Lung (tissue), 17 donors: ENCODE measurements at places on chromosomes 2 and 18.

GRCh38 chr2:42098571-42099437 lies 51.0 kb downstream of the PKDCC start:
- DNase-seq, result peak; percentile 31

DNA sequence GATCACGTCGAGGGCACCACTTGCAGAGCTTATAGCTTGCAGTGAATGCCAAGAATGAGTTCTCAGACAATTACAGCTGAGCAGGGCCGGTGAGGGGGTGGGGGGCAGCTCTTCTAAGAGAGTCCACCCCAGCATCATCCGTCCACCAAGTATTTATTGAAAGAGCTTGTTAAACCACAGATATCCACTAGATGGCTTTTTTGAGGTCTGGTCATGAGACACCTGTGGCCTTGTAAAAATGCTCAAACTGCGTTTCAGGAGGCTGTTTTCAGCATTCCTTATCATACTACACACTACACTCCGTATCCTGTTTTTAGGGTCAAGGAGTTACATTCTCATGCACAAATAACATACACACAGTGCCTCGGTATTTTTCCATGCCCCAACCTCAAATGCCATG lies 51.5 kb downstream of the DNAJC10 start:
- no peak for DNase-seq

GRCh38 chr18:10370716-10371115 lies 83.7 kb upstream of the APCDD1 start:
- no peak for DNase-seq

DNA sequence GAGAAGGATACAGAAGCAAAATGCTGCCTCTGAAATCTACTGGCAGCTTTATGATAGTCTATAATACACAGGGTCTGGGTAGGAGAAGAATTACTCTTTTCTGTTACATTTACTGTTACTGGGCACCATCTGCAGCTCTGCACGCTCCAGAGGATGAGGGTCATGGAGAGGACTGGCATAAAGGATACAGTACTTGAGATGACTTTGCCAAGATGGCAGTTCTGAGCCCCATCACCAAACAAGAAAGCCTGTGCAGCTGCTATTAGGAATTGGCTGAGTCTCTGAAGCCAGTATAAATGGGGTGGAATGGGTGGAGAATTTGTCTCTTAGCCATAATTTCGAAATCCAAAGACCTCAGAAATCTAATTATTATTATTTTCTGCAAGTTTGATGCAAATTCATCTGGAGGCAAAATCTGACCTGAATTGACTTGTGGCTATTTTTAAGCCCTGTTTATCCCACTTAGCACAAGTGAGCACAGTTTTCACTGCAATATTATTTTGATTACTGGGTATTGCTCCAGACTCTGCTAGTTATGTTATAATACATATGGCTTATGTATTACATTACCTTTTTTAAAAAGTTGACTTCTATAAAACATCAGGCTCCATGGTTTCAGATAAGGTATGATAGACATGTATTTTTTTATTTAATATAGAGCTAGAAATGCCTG lies 579.5 kb downstream of the MBD2 start:
- DNase-seq, result no peak

- no peak for DNase-seq
These were observed 85.9 kb upstream of the RFX8 start for GRCh38 chr2:101560780-101561315.

- DNase-seq, result no peak
These were observed 354.2 kb upstream of the PIK3C3 start for GRCh38 chr18:41600693-41601391.

- peak; percentile 39 for DNase-seq
These were observed 544.4 kb downstream of the DCDC2C start for GRCh38 chr2:4247791-4248190.

- DNase-seq, result no peak
These were observed 1.2 kb downstream of the CPSF3 start for GRCh38 chr2:9424447-9425164.

DNA sequence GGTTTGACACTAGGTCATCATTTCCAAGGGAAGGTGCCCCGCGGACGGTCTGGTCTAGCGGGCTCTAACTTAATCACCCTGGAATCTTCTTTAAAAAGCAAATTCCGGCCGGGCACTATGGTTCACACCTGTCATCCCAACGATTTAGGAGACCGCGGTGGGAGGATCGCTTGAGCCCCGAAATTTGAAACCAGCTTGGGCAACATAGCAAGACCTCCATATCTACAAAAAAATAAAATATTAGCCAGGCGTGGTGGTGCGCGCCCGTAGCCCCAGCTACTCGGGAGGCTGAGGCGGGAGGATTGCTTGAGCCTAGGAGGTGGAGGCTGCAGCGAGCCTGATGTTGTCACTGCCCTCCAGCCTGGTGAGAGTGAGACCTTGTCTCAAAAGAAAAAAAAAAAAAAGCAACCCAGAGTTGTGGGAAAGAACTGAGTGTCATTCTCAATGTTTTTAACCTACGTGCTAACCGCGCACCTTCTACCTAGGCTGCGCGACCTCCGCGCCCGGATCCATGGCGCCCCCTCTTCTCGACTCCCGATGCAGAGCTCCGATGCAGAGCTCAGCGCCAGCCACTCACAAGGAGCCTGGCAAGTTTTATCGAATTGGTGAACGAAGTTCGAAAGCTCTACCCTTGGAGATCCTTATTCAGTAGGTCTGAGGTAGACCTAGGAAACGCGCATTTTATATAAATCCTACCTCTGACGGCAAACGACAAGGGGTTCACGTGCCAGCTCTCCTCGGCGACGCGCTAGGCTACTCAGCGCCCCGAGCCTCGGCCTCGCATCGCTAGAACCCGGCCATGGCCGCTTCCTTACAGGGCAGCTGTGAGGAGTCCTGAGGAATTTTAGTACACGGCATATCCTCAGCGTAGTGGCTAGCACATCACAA lies 888 bp upstream of the TWSG1 start:
- no peak for DNase-seq

DNA sequence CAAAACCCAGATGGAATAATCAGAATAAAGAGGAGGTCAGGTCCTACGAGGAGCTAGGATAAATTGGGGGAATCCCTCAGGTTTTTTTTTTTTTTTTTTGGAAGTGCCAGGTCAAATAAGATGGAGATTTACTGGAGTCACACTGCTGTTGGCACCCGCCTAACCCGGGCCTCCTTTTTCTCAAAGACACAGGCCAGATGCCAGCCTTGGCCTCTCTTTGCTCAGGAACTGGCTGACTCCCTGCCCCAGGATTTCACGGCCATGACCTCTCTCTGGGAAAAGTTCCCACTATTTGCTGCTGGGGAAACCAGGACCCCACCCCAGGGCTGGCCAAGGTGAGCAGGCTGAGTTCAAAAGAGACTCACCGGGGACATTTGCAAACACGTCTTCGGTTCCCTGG lies 2.5 kb downstream of the CD8A start:
- no peak for DNase-seq

DNA sequence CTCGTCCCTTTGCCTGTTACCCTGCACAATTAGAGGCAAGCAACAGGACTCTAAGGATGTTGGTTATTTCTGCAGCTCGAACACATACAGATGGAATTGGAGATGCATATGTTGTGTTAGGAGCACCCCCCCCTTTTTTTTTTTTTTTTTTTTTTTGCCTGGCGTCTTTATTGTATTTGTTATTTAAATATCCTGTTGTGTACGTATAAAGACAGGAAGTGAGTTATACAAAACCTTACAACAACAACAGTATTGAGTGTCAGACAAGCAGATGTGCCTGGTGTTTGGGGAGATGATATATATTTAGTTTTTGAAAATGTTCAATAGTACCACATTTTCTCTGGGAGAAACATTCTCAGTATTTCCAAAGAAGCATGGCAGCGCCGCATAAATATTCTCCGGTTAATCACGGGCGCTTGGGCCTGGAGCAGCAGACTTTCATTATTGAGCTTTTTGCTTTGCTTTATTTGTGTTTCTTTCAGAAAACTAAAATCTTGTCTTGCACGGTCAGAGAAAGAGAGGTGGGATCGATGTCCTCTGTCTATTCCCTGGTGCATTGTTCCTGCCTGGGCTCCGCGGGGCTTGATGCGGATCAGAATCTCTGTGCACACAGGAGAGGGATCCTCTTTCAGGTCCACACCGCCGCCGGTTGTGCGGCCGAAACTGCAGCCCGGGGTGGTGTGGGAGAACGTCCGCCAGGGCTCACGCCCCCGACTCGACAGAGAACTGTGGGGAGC lies 23.2 kb upstream of the ZNF516 start:
- peak; percentile 80 for DNase-seq

DNA sequence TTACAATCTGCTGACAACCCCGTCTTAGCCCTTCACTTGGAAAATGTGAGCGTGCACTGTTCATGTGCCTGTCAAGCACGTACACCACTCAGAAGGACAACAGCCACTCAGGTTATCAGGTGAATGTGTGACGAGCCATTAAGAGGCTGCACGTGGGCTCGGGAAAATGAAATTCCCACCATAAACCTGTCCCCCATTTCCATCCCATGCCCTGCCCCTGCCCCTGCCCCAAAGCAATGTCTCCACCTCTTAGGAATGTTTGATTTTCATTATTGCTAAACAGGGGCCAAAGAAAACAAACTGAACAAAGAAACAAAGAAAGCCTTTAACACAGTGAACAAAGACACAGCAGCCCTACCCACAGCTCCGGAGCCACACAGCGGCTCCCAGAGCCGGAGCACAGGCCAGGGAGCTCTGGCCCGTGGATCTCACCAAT lies 90.5 kb downstream of the TMEM18 start:
- peak; percentile 65 for DNase-seq

GRCh38 chr2:157404363-157404762 lies 39.5 kb downstream of the CYTIP start:
- DNase-seq, result no peak

DNA sequence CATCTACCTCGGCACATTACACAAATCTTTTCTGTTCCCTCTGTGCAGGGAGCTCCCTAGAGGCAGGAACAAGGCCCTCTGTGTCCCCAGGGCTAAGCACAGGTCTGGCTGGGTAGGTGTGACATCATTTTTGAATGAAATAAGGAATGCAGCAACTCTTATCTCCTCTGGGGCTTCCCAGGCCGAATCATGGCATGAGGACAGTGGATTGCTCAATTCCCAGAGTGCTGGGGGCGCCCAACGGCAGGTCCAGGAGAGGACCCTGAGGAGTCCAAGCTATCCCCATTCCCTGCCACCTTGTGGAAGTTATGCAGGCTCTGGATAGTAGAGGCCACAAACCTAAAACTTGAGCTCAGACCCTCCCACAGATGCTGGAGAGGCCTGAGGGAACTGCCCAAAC lies 158.0 kb upstream of the RAB6C start:
- no peak for DNase-seq

DNA sequence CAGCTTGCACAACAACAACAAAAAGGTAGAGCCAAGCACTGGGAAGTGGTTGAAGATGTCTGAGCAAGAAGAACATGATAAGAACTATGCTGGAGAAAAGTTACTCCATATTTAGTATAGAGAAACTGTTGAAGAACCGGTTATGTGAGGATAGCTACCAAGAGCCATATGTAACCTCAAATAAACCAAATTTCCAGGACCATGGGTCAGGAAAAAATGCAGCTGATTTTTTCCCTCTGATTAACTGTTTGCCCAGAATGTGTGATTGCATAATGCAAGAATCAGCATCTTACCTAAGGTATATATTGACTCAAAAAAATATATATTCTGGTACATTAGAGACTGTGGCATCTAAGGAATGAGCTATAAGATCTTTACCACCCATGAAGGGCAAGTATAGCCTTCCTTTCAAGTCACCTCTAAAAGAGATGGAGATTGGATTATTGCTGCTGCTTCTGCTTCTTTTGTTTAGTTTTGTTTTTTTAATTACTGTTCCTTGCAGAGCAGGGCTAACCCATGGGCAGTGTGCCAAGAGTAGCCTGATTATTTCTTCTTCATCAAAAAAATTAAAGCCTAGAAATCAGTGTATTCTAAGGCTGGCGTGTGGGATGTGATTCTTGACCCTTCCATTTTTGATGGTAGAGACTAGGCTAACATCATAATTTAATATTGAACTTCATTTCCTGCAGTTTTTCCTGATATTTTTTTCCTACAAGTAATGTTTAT lies 76.9 kb upstream of the MAP3K20 start:
- DNase-seq, result peak; percentile 25

GRCh38 chr2:124286089-124286783 lies 261.1 kb downstream of the CNTNAP5 start:
- DNase-seq, result no peak

DNA sequence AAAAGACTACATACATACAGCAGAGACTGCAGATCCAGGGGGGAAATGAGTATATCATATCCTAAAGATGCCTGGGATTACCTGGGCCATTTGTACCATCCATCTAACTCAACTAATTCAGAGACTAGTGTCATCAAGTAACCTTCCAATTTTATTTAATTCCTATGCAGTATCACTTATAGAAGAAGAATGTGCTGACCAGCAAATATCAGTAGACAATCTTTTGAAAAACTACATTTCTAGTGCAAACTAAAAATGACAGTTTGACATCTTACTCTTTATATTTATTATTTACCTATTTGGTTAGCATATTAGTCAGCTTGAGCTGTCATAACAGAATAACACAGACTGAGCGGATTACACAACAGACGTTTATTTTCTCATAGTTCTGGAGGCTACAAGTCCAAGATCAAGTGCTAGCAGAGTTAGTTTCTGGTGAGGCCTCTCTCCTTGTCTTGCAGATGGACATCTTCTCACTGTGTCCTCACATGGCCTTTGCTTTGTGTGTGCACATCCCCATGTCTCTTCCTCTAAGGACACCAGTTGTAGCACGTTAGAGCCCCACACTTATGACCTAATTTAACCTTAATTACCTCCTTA lies 47.0 kb downstream of the NCKAP5 start:
- no peak for DNase-seq

DNA sequence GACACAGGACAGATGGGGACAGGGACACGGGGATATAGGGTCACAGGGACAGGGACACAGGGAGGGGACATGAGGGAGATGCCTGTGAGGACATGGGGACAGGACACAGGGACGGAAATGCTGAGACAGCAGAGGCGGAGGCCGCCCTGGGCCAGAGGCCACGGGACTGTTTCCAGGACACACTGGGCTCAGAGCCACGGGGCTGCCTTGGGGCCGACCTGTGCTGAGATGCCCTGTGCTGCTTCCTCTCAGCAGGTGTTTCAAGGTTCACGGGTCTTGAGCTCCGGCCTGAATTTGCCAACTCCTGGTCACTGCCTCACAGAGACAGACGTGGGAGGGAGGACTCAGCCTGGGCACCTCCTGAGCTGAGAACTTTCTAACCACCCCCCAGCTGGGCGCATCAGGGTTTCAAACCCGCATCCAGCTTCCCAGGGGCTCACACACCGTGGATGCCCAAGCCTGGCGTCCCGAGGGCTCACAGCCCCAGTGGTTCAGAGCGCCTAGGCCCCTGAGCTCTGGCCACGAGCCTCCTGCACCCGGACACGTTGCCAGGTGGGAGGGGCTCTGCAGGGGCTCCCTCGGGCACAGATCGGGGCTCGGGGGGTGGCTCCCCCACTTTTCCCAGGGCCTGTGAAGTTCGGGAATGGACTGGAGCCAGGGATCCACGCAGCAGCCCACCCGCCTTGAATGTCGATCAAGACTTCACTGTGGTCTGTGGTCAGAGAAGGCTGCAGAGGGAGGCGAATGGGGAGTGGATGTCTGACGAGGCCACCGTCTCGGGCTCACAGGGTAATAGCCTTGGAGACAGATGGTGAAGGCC lies 64.1 kb downstream of the SLC66A2 start:
- DNase-seq, result no peak

DNA sequence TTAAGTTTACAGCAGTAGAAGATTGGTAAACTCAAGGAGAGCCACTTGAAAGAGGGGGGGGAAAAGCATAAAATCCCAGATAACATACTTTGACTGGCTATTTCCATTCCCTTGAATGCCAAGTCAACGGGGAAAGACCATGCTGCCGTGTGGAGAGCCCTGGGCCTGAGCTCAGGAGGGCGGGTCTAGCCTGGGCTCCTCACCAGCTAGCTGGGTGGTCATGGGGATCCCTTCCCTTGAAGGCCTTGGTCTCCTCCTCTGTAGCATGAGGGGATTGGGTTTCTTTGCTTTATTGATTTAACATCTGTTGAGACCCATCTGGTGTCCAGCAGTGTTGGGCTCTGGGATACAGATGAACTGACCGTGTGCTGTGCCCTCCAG lies 35.0 kb downstream of the TEX51 start:
- peak; percentile 37 for DNase-seq
